ENCODE measurements at places on chromosomes 5 and 9.

DNA sequence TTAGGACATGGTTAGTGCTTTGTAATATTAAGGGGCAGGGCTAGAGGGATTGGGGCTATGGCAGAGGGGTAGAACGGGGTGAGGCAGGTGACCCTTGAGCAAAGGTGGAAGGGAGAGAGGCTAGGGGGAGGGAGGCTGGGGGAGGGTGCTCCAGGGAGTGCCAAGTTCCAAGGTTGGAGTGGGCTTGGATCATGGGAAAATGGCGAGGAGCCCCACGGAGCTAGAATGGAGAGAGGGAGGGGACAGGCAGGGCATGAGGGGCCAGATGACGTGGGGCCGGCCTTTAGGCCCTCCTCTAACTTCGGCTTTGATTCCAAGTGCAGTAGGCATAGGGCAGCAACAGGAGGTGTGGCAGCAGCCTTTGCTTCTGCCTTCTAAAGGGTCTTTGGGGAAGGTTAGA lies 171.8 kb upstream of the PANK3 start:
- no peak for DNase-seq

- no peak for DNase-seq
Observed at GRCh38 chr9:37406603-37407401, 15.7 kb upstream of the GRHPR start.

DNA sequence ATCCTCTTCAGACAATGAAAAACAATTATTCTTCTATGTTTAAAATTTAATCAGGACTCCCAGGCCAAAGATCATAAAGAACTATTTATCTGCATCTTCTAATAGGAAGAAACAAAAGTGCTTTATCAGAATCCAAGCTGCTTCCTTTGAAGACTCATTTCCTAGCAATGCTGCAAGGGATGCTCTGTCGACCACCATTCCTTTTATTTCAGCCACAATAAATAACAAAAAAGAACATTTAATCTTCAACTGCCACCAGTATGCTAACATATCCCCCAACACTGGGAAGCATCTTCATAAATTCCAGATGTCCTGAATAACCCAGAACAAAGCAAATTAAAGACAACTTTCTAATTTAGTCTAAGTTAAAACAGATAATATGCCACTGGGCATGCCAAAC lies 68.7 kb downstream of the PKD2L2 start:
- DNase-seq, result no peak

DNA sequence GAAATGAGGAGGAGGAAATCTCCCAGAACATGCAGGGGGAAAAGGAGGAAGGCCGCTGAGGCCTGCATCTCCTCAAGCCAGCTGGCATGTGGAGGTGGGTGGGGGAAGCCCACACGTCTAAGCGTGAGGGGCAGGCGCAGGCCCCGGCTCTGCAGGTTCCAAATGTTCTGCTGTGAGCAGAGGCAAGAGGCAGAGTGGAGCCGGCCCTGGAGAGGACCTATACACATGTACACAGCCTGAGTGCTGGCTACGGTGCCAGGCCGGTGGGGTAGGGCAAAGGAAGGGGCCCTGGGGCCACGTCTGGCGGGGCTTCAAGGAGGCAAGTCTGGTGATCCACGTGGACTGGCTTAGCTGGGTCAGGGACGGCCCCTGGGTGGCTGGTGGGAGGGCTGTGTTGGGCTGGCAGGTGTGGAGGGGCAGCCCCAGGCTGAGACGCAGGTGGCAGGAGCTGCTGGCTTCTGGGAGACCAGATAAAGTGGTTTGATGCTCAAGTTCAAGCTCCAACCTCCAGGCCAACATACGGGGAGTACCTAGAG lies 26.4 kb downstream of the LPCAT1 start:
- no peak for DNase-seq

DNA sequence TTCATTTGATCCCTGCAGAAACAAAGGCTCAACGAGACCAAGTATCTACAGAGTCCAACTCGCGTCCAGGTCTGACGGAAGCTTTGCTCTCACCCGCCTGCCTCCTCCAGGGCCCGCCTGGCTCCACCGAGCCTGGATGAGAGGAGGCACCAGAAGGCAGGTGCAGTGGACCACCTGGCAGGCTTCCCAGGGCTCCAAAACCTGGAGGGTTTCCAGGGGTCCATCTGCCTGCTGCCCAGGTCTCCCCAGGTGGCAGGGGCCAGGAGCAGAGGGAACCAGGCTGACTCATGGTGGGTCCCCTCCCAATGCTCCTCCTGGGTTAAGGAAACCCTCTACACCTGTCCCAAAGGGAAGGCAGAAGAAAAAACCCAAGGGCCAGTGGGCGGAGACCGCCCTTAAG lies 59.5 kb downstream of the VAV2 start:
- DNase-seq, result no peak

- no peak for DNase-seq
Observed at GRCh38 chr5:174520420-174521396, 203.7 kb upstream of the MSX2 start.

DNA sequence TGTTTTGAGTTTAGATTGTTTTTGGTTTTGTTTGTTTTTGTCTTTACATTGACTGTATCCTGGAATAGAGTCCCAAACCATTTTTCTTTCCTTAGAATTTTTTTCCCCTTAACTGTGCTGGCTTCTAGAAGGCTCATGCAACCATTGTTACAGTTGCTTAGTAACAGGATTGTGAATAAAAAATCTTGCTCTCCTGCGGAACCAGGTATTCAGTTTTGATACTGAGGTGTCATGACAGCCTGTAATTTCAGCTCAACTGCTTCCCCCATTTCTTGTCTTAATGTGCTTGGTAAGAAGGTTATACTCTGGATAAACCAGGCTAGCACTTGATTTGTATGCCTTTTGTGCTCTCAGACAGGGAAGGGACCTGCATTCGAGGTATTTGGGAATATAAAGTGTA lies 42.1 kb downstream of the FOCAD start:
- DNase-seq, result no peak

DNA sequence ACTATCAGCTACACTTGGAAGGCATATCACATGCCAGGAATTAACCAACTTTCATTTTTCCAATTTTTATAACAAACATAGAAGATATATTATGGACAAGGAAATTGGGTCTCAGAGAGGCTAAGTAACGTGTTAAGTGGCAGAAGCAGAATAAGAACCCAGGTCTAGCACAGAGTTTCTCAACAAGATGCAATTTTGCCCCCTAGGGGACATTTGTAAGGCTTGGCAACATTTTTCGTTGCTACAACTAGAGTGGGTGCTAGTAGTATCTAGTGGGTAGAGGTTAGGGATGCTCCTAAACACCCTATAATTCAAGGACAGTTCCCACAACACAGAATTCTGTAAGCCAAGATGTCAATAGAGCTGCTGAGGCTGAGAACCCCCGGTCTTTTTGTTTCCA lies 180.6 kb downstream of the SNCAIP start:
- peak; percentile 14 for DNase-seq

DNA sequence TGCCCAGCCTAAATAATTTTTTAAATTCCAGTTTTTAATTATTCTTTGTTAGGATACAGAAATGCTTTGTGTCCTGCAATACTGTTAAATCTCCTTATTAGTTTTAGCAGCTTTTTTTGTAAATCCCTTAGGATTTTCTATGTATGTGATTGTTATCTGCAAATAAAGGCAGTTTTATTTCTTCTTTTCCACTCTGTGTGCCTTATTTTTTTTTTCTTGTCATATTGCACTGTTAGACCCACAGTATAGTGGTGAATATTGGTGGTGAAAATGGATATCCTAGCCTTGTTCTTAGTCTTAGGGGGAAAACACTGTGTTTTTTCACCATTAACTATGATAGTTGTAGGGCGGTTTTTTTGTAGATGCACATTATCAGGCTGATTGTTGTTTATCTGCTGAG lies 11.3 kb upstream of the KIAA1958 start:
- no peak for DNase-seq

- DNase-seq, result no peak
Observed at GRCh38 chr5:39203951-39204350, 15.4 kb downstream of the FYB1 start.

DNA sequence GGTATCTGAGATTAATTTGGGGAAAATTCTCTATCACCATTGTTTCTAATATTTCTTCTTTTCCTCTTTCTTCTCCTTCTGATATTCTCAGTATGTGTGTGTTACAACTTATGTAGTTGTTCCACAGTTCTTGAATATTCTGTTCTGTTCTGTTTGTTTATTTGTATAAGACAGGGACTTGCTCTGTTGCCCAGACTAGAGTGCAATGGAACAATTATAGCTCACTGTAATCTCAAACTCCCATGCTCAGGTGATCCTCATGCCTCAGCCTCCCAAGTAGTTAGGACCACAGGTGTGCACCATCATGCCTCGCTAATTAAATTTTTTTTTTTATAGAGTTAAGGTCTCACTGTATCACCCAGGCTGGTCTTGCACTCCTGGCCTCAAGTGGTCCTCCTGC lies 145.8 kb upstream of the TUT7 start:
- no peak for DNase-seq

Measured in ACHN (cell line).